HEK293T (cell line): ENCODE measurements at places on chromosomes 1 and 21.

DNA sequence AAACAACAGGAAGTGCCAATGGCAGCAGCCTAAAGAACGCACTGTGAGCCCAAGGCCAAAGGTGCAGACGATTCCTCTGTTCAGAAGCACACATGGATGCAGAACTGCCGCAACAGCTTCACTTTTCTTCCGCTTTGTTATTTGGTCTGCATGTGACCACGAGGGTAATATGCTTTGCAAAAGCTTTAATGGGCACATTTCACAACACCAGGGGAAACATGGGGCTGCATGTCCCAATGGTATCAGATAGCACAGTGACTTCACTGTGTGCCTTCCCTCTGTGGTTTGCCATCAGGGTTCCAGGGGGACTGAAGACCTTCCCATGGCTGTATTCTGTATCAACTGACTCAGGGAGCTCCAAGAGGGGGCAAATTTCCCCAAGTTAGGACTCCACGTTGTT, 28.3 kb downstream of the THAP3 start:
- DNase-seq: no peak

DNA sequence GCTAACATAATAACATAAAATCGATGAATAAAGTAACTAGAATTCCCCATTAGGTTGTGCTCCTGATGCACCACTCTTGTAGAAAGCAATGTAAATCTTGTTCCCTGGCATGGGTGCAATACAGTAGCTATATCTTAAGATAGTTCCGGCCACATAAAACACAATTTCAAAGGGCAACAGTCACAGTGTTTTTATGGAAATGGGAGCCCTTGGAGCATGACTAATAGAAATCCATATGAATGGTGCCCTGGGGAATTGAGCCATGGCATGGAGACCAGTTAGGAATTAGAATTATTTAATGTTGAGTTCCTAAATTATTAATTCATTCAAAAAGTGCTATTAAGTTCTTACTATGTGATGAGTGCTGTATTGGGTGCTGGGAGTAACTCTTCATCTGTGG, 118.7 kb downstream of the KCNK2 start:
- DNase-seq: no peak

DNA sequence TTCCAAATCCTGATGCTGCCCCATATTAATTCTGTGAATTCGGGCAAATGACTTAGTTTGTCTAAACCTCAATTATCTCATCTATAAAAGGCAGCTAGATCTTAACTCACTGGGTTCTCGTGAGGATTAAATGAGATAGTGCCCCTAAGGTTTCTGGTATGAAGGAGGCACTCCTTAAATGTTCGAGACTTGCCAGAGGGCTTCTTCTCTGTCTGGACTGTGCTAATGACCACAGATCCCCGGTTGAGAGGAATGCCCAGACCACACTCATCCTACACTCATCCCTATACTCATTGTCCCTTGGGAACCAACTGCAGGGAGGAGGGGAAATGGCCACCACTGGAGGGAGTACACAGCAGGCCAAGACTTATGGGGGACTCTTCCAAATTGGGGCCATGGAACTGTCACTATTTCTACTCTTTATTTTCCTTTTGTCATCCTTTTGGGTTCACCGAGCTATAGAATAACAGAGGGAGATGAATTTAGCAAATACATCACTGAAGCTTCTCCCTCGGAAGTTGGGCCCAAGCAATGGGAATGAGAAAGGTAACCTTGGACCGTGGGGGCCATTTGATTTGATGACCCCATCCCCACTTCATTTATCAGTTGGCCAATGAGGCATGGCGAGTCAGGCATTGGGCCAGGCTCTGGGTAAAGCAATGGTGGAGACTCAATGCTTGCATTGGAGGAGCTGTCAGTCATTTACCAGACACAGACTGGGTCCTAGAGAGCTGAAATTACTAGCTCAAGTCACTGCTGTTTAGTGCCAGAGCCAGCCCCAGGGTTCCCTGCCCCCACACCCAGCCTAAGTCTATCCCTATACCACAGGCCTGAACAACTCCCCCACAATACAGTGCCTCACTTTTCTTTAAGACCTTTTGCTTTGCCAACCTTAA, 5.1 kb downstream of the ATF3 start:
- DNase-seq: no peak

- no peak for DNase-seq
Measured at GRCh38 chr1:188425687-188426086, 1596.9 kb downstream of the PLA2G4A start.

- DNase-seq: no peak
Measured at GRCh38 chr1:202531472-202531811, 178.8 kb downstream of the SYT2 start.

GRCh38 chr1:148362216-148362611, 120.9 kb downstream of the PPIAL4G start:
- no peak for DNase-seq

- no peak for DNase-seq
Measured at GRCh38 chr1:97433094-97433823, 487.6 kb downstream of the DPYD start.

- DNase-seq: no peak
Measured at GRCh38 chr1:98288494-98288893, 367.7 kb upstream of the DPYD start.

DNA sequence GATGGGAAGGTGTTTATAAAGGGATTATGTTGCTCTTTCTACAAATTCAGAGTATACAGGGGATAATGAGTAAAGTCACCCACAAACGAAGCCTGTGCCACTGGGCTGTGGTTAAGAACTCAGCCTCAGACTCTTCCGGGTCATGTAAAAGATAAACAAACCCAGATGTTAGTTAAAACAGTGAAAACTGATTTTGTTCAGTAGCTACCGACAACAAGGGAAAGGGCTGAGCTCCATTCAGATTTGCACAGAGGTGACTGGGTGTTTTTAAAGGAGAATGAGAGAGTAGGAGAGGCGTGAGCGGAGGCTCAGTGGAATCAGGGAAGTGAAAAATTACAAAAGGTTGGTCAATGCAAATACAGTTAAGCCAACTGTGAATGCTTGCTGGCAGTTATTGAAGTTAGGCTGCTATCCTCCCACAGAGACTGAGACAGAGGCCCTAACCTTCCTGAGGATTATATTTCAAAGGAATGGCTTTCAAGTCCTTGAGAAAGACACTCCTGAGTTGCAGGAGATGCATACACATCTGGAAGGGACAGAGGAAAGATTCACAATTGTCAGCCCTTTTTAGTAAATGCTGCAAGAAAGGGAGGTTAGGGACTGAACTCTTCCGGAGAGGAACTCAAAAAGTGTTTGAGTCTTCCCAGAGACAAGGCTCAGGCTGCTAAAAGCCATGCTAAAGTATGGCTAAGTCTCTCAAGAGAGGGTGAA, 29.9 kb upstream of the SAMD13 start:
- no peak for DNase-seq

GRCh38 chr1:1272341-1273208, 1.1 kb downstream of the UBE2J2 start:
- no peak for DNase-seq

- DNase-seq: no peak
Measured at GRCh38 chr1:242189591-242189990, 190.7 kb upstream of the MAP1LC3C start.

GRCh38 chr1:170309389-170310013, 163.7 kb downstream of the NTMT2 start:
- DNase-seq: no peak

DNA sequence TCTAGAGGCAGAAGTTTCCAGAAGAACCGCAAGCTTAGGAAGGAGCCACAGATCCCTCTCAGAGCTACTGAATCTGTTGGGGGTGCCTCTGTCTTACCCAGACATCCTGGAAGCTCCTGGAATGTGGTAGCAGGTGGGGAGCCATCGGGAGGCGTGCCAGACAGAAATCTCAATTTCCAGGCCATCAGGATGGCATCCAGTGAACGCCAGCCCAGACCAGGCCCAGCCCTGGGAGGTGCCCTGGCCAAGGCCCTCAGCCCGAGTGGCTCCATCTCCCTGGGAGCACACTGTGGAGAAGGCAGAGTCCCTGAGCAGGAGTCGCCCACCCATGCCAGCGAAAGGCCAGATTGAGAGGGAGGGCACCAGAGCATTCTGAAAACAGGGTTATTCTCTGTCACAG, 2.5 kb downstream of the ABCA4 start:
- no peak for DNase-seq

DNA sequence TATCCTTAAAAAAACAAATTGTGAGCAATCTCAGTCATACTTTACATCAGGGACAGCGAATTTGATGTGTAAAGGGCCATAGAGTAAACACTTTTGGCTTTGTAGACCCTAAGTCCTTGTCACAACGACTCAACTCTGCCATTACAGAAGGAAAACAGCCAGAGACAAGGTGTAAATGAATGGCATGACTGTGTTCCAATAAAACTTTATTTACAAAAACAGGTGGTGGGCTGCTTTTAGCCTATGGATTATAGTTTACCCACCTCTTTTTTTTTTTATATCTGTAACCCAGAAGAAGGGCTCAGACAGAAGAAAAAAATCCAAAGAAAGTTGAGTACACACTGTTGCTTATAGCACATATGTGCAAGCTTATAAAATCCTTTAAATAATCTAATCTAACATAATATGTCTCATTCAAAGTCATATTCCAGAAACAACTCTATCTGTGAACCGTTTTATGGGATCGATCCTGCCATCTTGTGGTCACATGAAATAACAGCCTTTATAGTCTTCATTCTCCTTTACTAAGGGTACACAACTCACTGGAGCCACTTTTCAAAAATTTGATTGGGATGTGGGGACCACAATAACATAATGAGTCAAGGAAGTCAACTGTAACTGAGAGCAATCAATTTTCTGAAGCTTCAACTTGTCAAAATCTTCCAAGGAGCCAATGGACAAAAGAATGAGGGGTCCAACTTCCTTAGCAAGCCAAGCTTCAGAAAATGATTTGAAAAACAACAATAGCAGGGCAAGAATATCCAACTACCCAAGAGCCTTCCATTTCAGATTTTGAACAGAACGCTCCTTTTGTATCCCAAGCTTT, 142.2 kb upstream of the KRTAP19-8 start:
- peak; percentile 52 for DNase-seq

DNA sequence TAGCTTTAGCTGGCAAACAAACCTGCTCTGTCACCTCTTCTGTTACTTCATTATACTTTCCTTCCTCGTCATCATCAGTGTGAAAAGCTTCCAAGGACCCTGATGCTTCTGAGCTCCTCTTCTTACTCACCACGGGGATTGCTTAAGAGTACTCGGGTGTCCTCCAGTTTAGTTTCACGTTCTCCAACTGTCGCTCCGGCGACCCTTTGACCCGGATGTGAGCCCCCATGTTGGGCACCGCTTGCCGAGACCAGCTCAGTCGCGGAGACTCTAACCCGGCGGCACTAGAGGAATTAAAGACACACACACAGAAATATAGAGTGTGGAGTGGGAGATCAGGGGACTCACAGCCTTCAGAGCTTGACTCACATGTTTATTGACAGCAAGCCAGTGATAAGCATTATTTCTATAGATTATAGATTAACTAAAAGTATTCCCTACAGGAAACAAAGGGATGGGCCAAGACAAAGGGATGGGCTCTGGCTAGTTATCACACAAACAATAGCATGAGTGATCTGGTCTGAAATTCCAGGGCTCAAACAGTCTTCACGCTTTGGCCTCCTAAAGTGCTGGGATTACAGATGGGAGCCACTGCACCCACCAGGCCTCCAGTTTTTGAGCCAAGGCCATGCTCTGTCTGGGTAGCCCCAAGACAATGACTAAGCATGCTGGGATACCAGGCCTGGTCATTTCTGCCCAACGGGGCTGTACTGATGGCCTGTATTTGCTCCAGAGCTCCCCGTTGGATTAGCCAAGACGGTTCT, 30.1 kb upstream of the ENO1 start:
- no peak for DNase-seq

DNA sequence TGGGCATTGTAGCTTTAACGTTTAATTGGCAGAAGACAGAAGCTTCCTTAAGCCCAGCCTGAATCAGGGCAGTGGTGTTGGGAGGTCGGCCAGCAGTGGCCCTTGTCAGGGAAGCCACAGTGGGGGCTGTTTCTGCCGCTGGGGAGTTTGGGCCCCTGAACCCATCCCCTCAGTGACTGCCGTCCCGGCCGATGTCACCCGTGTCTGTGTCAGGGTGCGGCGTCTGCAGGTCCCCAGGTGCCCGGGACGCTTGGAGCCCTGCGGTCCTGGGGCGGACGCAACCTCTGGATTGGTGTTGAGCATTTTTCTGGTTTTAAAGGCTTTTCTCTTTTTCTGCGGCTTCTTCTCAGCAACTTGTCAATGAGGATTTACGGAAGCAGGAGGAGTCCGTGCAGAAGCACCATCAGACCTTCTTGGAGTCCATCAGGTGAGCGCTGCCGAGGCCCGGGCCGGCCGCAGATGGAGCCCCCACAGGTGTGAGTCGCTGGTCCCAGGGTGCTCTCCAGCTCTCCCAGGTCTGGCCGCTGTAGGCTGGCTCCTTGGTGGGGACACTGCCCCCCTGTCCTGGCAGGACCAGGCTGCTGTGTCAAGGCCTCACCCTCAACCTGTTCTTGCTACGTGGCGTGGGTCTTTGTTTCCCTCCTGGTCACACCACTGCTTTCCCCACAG, 2.3 kb downstream of the ATAD3C start:
- peak; percentile 6 for DNase-seq
